Effector CD8-positive, alpha-beta T cell (primary cell): ENCODE measurements at places on chromosomes 5 and 9.

DNA sequence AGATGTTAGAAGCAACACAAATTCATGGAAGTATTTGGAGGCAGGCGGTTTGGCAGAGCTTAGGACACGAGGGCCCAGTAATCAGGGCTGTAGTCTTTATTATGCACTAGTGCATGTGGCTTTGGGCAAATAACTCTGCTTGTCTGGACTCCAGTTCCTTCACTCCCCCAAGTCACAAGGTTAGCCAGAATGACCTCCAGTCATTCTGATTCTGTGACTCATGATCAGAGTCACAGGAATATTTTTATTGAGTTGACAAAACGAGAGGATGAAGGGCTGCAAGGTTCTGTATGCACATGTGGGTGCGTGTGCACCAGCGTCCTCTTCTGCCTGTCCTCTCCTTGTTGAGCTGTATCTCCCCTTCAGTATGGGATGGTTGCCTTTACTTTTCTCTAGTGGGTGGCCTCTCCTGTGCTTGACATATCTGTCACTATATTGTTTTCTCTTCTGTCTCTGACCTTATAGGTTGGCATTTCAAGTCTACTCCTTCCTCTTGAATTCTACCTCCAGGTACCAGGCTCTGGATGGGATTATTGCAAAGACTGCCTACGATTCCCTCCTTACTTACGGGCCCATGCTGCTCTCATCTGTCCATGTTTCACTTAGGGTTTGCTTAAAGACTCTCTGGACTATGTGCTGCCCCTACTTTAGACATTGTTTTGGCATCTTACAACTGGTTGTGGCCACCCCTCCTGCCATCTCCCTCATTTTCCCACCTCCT is 94.6 kb downstream of the KDM4C start:
- DNase-seq, result no peak

DNA sequence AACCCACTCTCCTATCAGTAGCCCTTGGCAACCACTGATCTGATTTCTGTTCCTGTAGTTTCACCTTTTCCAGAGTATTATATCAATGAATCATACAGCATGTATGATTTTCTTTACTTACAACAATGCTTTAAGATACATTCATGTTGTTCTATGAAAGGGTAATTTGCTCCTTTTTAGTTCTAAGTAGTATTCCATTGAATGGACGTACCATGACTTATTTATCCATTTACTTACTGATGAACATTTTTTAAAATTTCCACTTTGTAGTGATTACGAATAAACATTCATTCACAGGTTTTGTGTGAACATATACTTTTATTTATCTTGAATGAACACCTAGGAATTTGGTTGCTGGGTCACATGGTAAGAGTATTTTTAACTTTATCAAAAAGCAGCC is 620.8 kb downstream of the HTR1A start:
- DNase-seq, result no peak

DNA sequence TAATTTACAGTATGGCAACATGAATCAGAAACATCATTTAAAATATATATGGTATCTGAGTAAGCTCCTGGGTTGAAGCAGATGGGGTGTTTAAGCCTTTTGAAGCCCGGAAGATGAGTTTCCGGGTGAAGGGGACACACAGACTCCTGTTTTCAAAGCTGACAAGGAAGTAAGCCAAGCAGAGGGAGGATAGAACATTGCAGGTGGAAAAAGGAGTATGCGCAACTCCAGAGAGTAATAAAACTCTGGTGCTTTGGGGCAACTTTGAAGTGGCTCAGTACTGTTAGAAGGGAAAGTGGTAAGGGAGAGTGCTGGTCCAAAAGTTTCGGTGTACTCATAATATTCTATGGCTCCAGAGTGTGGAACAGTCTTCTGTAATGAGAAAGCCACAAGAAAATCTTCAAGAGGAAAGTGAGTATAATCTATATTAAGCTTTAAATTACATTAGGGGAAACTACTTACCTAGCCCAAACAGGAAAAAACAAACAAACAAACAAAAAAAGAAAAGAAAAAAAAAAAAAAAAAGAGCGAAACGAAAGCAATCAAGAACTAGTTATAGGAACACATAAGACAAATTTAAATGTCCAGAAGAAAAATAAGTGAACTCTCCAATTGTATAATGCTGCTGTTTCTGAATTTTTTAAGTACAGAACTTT is 2.3 kb upstream of the ST8SIA4 start:
- DNase-seq, result peak; percentile 1

- DNase-seq, result no peak
Observed at GRCh38 chr5:125634216-125634835, 788.9 kb upstream of the GRAMD2B start.

DNA sequence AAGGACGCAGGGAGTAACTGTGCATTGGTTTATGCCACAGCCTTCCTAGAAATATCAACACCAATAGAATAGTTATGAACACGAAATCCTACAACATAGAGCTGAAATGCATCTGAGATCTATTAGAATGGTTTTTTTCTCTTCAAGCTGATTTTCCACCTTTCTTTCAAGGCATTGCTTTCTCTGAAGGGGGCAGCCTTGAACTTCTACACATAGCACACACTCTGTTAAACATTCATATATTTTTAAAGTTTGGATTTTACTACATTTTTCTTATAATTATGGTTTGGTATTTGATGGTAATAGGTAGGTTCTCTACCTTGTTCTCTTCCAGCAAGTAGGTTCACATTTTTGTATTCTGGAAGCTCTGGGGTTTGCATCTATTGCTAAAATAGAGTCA is 661.8 kb downstream of the SEMA5A start:
- no peak for DNase-seq

GRCh38 chr5:76193635-76194034 is 110.5 kb downstream of the SV2C start:
- no peak for DNase-seq

GRCh38 chr5:135891268-135891667 is 4.4 kb downstream of the IL9 start:
- DNase-seq, result no peak

GRCh38 chr5:152271420-152271819 is 133.7 kb downstream of the NMUR2 start:
- no peak for DNase-seq
